ENCODE measurements at places on chromosomes 12 and 14.

DNA sequence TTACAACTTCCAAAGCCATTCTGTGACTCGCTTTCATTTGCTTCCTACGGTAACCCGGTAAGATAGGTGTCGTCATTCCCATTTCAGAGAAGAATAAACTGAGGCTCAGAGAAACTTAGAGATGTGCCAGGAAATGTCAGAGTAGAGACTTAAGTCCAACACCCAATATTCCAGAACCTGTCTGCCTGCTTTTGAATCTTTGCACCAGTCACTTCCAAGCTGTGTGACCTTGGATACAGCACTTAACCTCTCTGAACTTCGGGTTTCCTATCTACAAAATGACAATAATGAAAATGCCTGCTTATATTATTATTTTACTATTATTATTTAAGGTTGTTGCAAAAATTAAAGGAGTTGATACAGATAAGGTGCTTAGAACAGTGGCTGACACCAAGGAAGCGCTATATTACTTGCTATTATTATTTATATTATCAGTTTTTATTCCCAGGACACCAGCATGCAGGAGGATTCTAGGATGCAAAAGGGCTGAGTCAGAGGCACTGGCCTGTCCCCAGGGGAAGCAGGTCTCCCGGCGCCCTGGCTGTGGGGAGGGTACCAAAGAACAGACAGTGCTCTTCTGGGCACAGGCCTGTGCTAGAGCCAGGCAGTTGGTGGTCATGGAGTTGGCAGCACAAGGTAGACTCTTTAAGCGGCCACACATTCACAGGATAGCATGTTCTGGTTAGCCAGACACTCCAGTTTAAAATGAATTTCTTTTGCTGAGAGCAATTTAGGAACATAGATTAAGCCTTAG lies 5.4 kb downstream of the HSPB8 start:
- DNase-seq: no peak

DNA sequence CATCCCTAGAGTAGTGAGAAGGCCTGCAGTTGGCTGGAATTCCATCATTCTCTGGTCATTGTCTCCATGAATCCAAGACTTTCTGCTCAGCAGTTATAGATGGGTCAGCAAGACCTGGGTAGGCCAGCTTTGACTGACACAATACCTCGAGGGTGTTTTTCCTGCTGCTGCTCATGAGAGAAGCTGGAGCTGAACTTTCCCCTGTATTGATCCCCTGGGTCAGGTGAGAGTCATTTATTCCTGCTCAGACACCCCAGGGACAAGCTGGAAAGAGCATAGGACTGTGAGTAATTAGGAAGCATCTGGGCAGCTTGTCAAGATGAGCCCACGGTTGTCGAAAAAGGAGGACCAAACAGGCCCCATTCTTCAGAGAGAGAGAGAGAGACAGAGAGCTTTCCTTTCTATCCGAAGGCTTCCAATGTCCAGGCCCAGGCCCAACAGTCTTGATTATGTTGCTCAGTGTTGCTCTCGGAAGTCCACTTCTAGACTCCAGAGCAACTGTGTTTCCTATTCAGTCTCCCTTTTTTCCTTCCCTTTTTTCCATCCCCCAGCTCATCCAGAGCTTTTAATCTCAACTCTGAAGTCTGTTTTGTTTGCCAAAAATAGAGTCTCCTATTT lies 131.1 kb downstream of the SLC8A3 start:
- DNase-seq: no peak

- DNase-seq: no peak
These were observed 1.8 kb upstream of the RNU7-1 start for GRCh38 chr12:6941782-6942181.

GRCh38 chr14:22276913-22277816 lies 311.9 kb downstream of the DAD1 start:
- DNase-seq: no peak

DNA sequence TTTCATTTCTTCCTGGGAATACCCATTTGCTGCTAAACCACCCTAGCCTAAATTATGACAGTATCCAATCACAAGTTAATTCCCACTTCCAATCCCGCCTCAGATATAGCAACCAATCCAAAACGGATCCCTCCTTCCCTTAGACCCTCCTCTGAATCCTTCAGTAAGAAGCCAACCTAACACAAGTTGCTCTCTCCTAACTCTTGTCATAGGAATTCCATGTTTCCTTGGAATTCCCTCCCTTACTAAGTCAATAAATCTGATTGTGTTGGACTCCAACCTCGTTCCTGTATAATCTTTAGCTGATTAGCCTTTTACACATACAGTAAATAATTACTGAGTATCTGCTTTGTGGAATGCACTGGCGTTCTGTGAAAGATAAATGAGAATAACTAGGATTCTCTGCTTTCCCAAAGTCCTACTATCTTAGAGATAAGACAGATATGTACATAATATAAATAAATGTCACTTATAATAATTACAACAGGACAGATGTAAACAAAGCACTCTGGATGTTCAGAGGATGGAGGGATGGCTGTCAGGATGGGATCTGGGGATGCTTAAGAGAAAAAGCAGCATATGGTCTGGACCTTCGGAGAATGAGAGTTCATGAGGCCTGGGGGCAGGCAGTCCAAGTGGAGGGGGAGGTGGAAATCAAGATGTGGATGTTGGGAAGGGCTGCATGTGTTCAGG lies 185.8 kb upstream of the SOX5 start:
- no peak for DNase-seq

DNA sequence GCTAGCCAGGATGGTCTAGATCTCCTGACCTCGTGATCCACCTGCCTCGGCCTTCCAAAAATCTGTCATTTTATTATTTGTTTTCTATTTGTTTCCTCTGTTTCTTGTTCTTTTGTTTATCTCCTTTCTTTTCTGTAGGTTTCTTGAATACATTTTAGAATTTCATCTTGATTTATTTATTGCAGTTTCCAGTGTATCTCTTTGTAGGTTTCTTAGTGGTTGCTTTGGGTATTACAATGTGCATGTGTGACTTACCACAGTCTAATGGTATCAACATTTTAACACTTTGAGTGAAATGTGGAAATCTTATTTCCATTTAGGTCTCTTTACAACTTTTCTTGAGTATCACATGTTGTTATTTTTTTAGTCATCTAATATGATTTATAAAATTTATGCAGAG lies 29.9 kb upstream of the MUCL1 start:
- DNase-seq: no peak

GRCh38 chr12:2154050-2154449 lies 101.3 kb downstream of the CACNA1C start:
- DNase-seq: no peak

GRCh38 chr14:44982594-44982993 lies 20.6 kb downstream of the TOGARAM1 start:
- no peak for DNase-seq

Data from GM06990 (cell line).